ENCODE measurements at places on chromosomes 12 and 14.

GRCh38 chr12:70443062-70443673, 77.1 kb downstream of the KCNMB4 start:
- no peak for DNase-seq

DNA sequence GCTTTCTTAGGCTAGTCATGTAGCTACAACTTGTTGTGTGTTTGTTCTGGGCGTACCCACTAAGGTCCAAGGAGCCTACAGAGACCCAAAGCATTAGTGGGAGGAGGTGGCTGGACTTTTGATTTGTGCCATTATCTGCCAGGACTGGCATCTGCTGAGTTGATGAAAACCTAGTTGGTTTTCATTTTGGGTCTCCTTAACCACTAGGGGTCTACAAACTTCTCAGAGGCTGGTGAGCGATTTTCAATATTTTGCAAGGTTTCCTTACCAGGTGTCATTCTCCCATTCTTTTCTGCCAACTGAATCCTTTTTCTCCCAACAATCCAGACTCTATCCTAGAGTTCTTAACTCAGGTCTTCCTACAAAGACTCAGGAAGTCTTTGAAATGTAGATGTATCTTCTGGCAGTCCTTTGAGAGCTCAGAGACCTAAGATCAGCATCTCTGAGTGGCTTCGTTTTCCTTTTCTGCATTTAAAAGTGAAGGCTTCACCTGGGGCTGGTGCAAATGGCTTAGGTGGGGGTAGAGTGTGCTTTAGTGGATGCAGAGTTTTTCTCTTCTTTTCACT, 150.0 kb upstream of the RMST start:
- DNase-seq, result no peak

DNA sequence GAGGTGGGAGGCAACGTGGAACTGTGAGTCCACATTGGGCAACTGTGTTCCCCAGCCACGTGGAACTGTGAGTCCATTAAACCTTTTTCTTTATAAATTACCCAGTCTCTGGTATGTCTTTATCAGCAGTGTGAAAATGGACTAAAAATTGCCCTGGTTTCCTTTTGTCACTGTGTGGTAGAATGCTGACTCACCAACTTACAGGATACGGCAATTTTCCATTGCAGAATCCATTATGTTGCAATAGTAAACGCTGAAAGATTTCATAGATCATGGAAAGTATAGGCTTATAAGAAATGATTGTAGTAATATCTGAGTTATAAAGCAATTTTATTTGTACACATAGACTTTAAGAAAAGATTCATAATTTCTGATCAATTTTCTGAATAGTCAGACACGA, 93.0 kb downstream of the GTF2A1 start:
- DNase-seq, result no peak

GRCh38 chr12:25106818-25107217, 88.1 kb downstream of the DNAI7 start:
- DNase-seq, result no peak

DNA sequence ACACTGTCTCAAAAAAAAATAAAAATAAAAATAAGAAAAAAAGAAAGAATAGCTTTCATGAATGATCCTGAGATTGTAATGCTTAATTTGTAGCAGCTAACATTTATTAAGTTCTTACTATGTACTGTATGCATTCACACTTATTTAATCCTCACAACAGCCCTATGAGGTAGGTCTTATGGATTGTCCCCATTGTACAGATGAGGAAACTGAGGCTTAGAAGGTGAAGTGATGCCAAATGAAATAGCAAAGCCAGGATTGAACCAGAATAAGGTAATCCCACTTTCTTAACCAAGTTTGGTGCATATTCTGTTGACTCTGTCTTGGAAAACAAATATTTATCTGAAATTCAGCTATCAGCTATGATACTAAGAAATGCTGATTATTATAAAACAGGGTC, 2.1 kb downstream of the USP30 start:
- DNase-seq, result no peak

DNA sequence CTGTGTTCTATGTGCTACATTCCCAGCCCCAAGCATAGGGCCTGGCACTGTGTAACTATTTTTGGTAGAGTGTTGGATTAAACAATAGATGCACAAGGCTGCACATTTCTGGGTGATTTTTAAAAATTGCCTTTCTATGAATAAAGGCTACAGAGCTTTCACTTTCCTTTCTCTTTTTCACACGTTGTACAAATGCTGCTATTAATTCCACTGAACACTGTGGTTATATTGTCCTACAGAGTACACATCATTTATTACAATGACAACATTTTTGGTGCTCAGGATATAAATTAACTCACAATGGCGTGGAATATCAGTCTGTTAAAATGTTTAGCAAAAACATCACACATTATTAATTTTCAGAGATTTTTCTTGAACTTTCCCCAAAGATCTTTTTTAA, 3.6 kb upstream of the EML1 start:
- DNase-seq, result no peak

- no peak for DNase-seq
Observed at GRCh38 chr12:2547273-2548044, 247.3 kb upstream of the FKBP4 start.

- no peak for DNase-seq
Observed at GRCh38 chr14:103122585-103122946, 695 bp upstream of the TNFAIP2 start.

- no peak for DNase-seq
Observed at GRCh38 chr14:103832046-103832445, 15.3 kb downstream of the PPP1R13B start.

- no peak for DNase-seq
Observed at GRCh38 chr12:65500091-65500900, 221.8 kb downstream of the MSRB3 start.

DNA sequence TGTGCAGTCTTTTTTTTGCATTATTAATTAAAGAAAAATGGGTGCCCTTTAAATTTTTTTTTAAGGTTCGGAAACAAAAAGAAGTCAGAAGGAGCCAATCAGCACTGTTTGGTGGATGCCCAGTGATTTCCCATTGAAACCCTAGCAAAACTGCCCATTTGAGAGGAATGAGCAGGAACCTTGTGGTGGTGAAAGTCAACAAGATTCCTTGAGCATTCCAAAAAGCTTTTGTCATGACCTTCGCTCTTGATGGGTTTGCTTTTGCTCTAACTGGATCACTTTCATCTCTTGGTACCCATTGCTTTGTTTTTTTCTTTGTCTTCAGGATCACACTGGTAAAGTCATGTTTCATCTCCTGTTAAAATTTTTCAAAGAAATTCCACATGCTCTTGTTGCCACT, 54.1 kb downstream of the ADIPOR2 start:
- no peak for DNase-seq
